Fibroblast of pulmonary artery (primary cell): ENCODE measurements at places on chromosomes 2 and 18.

GRCh38 chr2:222024932-222025880 is 273.6 kb downstream of the PAX3 start:
- DNase-seq = peak; percentile 55

DNA sequence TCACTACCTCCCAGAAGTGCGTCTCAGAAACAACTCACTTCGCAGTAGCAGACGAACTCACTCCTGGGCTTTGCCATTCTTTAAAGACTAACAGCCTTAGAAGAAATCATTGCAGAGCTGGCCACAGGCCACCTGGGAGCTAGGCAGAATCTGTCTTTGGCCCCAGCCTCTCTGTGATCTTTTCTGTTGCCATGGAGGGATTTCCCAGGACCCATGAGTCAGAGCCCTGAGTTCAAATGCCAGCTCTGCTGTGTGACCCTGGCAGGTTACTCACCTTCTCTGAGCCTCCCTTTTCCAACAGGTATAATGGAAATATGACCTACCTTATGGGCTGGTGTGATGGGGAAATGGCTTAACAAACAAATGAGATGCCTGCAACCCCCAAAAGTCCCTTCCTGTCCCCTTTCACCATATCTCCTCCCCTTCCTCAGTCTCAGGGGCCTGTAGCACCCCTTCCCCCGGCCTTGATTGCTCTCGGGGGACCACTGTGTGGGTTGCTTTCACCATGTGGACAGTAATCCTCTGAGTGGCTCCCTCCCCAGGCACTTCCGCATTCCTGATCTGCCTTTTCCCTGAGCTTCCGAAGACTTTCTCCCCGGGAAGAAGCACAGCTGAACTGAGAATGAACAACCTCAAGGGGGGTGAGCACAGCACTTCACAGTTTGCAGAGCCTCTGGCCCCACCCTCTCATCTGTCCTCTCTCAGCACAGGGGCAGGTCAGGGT is 34.0 kb upstream of the SLC66A3 start:
- DNase-seq = peak; percentile 18

- no peak for DNase-seq
Observed at GRCh38 chr2:64610316-64610855, 43.3 kb downstream of the SERTAD2 start.

GRCh38 chr2:76469066-76469465 is 758.4 kb upstream of the GCFC2 start:
- no peak for DNase-seq

DNA sequence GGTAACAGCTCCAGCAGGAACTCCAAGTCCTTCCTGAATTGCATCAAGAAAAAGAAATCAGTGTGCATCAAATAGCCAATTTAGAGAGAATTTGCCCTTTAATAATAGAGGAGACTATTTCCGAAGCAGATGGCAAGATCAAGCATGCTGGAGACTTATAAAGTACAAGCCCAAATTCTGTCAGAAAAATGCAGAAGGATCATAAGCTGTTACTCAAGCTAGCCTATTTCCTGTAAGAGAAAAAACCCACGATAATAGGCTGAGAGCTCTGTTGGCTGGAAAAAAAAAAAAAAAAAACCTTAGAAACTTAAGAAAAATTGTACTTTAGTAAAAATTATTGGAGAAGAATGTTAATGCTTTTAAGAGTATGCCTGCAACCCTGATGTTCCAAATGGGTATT is 24.4 kb upstream of the ITM2C start:
- no peak for DNase-seq
